SW 1271 (cell line): ENCODE measurements at places on chromosomes 2 and 18.
A peak's percentile ranks its signal among the peaks of the same experiment; 100 is the strongest.

- no peak for DNase-seq
Measured at GRCh38 chr2:44131177-44131576, 37.5 kb upstream of the PPM1B start.

- peak; percentile 55 for DNase-seq
Measured at GRCh38 chr2:233404222-233404621, 49.9 kb downstream of the DGKD start.

DNA sequence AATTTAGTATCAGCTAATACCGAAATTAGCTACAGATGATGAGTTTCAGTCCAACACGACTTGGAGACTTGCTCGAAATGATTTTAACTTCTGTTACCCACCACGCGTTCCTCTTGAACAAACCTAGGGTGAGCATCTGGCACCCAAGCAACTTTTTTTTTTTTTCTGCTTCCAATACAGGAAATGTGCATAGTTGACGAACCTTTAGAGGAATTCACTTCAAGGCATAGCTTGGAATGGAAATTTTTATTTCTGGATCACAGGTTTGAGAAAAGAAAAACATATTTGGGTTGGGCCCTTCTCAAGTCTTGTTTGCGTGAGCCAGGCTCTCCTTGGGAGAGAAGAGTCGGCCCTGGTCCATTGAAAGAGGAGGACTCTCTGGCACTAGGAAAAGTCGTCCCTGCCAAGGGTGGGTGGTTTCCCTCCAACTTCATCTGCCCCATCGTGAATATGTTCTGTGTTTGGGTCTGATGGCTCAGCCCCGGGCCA lies 37.4 kb upstream of the RPL31 start:
- no peak for DNase-seq

DNA sequence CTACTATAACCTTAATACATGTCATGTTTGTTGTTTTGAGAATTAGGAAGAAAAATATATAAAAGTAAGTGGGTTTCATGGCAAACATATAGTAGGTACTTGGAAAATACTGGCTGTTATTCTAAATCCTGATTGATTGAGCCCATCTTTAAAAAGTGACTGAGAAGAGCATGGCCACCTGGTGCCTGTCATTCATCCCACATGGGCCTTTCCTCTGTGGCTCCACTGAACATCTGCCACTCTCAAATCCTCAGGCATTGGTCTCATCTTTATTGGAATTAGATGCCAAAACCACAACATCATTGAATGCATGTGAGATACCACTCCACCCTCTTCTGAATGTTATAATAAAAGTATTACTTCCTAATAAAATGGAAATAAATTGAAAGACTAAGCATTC lies 101.6 kb upstream of the TTN start:
- DNase-seq: no peak

DNA sequence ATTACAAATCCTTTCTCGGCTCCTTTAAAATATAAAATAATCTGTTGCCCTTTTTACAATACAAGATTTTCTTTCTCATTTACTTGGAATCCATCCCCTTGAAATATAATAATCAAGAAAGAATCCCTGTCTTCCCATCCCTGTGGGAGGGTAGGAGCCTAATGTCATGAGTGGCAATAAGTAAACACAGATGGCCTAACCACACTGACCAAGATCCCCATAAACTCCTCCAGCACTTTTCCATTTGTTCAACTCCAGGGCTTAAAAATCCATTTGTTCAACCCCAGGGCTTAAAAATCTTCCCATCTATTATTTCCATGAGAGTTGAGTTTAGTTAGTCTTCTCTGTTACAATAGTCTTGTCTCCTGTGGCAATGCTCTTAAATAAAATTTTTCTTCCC lies 297.6 kb downstream of the CDH7 start:
- no peak for DNase-seq

DNA sequence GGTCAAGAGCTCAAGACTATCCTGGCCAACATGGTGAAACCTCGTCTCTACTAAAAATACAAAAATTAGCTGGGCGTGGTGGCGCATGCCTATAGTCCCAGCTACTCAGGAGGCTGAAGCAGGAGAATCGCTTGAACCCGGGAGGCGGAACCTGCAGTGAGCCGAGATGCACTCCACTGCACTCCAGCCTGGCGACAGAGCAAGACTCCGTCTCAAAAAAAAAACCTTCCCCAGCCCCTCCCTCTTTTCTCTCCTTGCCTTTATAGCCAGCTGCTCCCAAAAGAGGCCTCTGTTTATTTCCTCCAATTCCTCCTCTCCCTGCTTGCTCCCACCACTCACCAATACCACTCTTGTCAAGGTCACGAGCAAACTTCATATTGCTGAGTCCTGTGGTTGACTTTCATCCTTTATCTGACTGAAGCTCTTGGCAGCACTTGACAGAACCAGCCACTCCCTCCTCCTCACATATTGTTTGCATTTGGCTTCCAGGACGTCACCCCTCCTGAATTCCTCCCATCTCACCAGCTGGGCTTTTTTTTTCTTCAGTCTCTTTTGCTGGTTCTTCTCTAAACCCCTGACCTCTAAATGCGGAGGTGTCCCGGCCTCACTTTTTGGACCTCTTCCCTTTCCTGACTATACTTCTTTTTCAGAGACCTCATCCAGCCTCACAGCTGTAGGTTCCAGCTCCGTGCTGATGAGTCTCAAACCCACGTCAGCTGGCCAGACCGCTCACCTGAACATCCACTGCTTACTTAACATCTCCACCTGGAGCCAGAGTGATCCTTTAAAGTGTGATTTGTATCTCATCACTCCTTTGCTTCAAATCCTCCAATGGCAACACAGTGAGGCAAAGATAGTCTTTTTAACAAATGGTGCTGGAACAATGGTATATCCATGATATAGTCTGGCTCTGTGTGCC lies 84.6 kb upstream of the CAB39 start:
- DNase-seq: no peak

DNA sequence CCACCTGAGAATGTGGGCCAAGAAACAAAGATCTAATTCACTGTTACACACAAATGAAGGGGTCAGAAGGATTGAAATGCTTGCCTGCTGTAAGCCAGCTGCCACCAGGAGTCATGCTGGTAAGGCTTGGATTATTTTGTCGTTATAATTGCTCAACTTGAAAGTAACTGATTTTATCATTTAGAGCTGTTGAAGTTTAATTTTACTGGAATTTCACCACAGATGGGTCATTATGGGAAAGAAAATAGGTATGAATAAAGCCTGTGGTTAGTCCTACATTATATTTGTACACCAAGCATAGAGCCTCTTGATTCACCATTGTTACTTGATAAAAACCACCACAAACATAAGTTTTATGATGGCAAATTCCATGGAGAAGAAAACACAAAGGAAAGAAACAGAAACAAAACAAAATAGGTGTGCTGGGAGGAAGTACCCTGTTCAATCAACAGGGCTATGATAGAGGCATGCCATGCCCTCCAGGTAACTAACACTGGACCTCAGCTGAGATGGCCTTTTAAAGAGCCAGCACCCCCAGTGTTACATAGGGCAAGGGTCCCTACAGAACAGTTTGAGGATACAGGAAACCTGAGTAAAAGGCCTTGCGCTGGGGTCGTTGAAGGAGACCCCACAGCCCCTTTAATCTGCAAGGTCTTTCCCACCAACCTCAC lies 3.0 kb downstream of the CLEC4F start:
- DNase-seq: no peak

- DNase-seq: no peak
Measured at GRCh38 chr2:229870903-229871656, 50.7 kb downstream of the TRIP12 start.

DNA sequence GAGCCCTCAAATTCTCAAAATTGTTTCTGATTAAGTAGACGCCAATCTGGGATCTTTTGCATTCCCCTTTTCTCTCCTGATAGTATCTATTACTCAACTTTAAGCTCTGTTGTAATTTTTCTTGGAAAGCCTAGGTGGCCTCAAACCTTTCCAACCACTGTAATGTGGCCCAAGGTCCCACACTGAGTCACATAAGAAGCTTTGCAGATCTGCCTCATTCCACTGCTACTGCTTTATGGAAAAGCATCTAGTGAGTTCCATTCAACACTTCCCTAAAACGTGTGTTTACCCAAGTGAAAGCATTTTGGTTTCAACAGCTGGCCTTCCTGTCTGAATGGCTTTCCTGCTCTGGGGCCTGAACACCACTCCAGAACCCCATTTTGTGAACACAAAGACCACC lies 493.6 kb upstream of the SPHKAP start:
- no peak for DNase-seq

- no peak for DNase-seq
Measured at GRCh38 chr2:84393829-84394228, 65.3 kb downstream of the SUCLG1 start.

- DNase-seq: peak; percentile 43
Measured at GRCh38 chr2:201182650-201183364, at the start of gene CASP10. Gene CASP10, plus strand, starts transcription at chr2:201183141. Its CDS starts 2,637 bp downstream, at chr2:201185778.

GRCh38 chr18:21110713-21111345 lies 784 bp downstream of the ROCK1 start:
- DNase-seq: no peak

DNA sequence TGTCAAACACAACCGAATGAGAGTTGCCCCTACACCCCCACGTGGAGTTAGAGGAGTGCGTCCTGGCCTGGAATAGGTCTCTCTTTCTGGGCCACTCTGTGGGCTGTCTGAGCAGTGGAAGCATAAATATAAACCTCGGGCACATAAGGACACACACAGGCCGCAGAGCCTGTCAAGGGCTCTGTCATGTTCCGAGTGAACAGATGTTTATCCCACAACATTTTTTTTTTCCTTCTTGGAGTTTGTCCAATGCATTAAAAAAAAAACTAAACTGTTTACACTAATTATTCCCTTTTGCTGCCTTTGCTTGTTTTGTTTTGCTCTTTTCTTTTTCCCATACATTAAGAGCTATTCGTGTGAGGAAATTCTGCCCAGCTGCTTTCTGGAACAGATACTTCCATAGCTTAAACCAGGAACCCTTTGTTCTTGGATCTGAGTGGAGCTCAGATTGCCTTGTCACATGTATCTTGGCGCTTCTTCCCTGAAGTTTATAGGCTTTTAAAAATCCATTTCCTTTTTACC lies 228.3 kb upstream of the FOSL2 start:
- DNase-seq: no peak

GRCh38 chr2:30155889-30156658 lies 9.3 kb downstream of the YPEL5 start:
- DNase-seq: no peak

GRCh38 chr18:63319383-63320122 lies at the start of gene BCL2:
Gene BCL2, minus strand, starts transcription at chr18:63319769.
- DNase-seq: peak; percentile 12

DNA sequence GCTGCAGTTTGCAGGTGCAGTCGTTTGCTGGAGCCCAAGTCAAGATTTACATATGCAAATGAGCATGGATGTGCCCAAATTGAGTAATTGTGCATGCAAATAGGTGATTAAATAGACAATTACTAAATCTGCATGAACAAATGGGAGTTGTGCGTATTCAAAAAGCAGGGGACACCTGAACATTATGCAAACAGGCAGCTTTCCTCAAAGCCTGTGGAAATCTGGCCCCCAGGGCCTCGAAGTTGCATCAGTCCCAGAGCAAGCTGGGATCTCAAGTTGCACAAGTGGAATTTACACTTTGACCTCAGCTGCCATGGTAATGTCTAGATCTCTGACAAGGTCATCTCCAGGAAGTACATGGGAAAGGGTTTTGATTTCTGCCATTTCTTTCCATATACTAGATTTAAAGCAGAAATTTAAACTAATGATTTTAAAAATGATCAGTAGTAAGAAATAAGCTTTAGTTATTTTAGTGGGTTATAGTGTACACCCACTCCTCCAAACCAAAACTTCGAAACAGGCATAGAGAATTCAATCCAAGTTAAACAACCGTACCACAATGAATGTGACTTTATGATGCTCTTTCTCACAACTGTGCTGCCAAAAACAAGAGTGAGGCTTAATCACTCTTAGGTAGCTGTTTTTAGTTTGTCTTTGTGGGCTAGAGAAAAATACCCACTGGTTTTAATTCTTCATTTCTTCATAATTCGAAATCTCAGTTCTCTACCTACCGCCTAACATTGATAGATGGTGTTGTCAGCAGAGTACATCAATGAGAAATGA lies 110.7 kb downstream of the RND3 start:
- DNase-seq: no peak

GRCh38 chr2:88942798-88943197 lies 251.3 kb downstream of the RPIA start:
- no peak for DNase-seq

DNA sequence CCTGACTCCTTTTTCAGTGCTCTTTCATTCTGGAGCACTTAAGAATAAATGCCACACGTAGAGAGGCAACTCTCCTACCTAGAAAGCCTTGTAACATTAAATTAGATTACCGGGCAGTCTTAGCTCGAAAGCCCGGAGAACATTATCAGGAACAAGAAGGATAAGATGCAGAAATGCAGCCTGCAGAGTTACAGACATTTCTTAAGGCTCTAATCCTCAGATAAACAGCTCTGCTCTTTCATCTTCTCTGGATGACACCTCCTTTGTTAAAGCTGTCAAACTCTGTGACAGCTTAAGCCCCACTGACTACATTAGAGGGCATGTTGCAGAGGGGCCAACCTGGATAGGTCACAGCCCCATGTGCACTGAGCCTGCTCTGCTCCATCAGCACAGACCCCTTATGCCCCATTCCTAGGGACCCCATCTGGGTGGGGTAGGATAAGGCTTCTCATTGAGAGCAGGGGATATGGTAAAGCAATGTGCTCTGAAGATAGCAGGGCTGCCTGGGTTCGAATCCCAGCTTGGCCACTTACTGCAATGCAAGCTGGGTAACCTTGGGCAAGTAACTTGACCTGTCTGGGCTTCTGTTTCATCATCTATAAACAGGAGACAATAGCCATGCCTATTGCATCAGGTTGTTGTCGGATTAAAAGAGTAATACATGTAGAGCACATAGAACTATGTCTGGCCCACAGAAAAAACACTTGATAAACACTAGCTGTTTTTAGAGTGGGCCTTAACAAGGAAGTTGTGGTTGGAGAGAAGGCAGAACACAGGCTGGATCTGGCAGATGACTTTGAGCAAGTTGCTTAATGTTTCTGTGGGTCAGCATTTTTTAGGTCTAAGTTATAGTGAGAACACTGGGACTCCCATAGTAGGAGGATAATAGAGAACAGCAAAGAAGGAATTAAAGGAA lies 111.4 kb downstream of the THNSL2 start:
- no peak for DNase-seq

GRCh38 chr2:240704651-240705050 lies 13.0 kb downstream of the AQP12A start:
- DNase-seq: no peak

GRCh38 chr2:41840702-41841551 lies 206.9 kb upstream of the PKDCC start:
- DNase-seq: peak; percentile 98
